ENCODE measurements at places on chromosomes 2 and 18.
A peak's percentile ranks its signal among the peaks of the same experiment; 100 is the strongest.

DNA sequence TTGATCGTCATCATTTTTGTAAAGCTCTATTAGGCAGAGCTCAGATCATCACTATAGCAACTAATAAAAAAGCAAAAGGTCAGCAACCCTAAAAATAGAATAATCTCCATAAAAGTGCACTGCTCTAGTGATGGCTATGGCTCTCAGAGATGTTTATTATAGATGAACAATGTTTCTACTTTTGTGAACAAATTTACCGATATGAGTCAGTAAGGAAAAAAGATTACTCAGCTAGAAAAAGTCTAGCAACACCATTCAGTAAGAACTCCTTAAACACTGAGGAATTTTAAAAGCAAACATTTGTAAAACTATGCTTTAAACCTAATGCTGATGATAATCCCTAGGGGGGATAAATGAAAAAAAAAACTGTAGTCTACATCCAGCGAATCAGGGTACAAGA is 69.6 kb downstream of the ACVR1C start:
- no peak for DNase-seq
- no peaks in the 10 kb centered on the region for H3K27me3 ChIP-seq
- no peaks in the 10 kb centered on the region for H3K4me1 ChIP-seq
- H3K36me3 ChIP-seq = no peaks in the 10 kb centered on the region
- H3K4me3 ChIP-seq = no peak overlapping the region

DNA sequence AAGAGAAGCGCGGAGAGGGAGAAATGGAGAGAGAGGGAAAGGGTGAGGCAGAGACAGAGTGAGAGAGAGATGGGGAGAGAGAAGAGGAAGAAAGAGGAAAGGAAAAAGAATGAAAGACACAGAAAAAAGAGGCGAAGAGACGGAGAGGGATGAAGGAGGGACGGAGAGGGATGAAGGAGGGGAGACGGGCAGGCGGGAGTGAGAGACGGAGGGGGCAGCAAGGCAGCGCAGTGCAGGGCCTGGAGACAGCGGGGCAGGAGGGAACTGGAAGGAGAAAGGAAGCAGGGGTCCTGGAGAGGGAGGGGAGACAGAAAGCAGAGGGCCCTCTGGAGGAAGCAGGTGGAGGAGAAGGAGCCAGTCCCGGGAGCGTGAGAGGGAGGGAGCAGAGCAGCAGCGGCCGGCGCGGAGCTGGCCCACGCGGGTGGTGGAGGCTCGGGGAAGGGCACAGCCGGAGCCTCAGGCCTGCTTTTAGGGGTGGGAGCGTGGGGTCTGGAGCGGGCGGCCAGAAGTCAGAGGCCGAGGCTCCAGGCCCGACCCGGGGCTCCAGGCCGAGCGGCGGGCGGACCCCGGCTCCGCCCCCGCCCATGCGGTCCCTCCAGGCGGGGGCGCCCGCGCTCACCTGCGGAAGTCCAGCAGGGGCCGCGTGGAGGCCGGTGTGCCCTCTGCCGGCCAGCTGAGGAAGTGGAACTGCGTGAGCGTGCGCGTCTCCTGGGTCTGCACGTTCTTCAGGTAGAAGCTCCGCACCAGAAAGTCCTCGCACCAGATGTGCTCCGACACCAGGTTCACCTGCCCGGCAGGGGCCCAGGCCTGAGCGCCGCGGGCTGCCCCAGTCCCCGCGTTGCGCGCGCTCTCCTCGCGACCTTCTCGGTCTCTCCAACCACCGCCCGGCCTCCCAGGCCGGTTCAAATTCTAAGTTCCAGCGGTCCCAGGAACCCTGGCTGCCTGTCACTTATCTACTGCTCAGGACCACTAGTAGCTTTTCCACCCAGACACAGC is 14.5 kb downstream of the PTPRN start:
- H3K27ac ChIP-seq = peak overlapping the region; percentile 90
- no peaks in the 10 kb centered on the region for H3K36me3 ChIP-seq
- peaks cover 15% of the 10 kb centered on the region for H3K4me1 ChIP-seq
- DNase-seq = peak; percentile 52
- peaks cover 9% of the 10 kb centered on the region for H3K27me3 ChIP-seq
- peak overlapping the region; percentile 78 for H3K4me3 ChIP-seq

- no peaks in the 10 kb centered on the region for H3K36me3 ChIP-seq
- H3K27me3 ChIP-seq = no peaks in the 10 kb centered on the region
- peaks cover 39% of the 10 kb centered on the region for H3K4me1 ChIP-seq
- peak overlapping the region; percentile 1 for H3K27ac ChIP-seq
These were observed 198.6 kb upstream of the CWC22 start for GRCh38 chr2:180205621-180206235.

- H3K27me3 ChIP-seq = no peaks in the 10 kb centered on the region
- H3K4me3 ChIP-seq = no peak overlapping the region
- H3K36me3 ChIP-seq = no peaks in the 10 kb centered on the region
These were observed 39.6 kb downstream of the EMX1 start for GRCh38 chr2:72956936-72957335.

DNA sequence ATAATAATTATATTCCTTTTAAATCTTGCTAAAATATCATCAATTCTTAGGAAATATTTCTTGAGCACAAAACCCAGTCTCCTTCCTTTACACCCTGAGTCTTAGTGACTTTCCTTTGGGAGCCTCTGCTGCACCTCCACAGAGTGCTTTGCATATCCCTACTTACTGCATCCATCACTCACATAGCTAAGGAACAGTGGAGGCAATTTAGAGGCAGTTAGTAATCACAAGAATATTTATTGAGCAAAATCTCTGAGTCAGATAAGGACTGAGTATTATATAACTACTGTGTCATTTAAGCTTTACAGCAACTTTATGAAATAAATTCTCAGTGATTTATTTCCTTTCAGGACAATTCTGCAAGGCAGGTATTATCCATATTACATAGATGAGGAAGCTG is 327.7 kb downstream of the TMX3 start:
- H3K4me3 ChIP-seq = no peak overlapping the region
- H3K27ac ChIP-seq = no peak overlapping the region
- H3K27me3 ChIP-seq = no peaks in the 10 kb centered on the region

DNA sequence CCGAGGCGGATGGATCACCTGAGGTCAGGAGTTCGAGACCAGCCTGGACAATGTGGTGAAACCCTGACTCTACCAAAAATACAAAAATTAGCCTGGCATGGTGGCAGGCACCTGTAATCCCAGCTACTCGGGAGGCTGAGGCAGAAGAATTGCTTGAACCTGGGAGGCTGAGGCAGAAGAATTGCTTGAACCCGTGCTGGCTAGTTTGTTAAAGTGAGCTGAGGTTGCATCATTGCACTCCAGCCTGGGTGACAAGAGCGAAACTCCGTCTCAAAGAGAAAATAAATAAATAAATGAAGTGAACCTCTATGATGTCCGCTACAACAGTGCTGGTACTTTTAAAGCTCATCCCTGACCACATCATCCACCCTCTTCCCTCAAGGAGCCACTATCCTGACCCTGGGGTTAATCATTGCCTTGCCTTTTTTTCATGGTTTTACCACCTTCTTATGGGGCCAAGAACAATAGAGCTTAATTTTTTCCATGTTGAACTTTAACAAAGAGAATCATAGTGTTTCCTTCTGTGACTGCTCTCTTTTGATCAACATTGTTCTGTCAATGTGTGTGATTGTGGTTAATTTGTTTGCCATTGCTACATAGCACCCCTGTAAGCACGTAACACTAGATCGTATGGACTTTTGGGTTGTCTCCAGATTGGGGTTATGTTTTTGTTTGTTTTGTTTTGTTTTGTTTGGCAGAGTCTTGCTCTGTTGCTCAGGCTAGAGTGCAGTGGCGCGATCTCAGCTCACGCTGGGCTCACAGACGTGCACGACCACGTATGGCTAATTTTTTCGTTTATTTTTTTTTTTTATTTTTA is 17.1 kb upstream of the ATRAID start:
- H3K36me3 ChIP-seq = peaks cover 9% of the 10 kb centered on the region
- H3K4me3 ChIP-seq = no peak overlapping the region
- H3K27me3 ChIP-seq = no peaks in the 10 kb centered on the region
- no peaks in the 10 kb centered on the region for H3K4me1 ChIP-seq

DNA sequence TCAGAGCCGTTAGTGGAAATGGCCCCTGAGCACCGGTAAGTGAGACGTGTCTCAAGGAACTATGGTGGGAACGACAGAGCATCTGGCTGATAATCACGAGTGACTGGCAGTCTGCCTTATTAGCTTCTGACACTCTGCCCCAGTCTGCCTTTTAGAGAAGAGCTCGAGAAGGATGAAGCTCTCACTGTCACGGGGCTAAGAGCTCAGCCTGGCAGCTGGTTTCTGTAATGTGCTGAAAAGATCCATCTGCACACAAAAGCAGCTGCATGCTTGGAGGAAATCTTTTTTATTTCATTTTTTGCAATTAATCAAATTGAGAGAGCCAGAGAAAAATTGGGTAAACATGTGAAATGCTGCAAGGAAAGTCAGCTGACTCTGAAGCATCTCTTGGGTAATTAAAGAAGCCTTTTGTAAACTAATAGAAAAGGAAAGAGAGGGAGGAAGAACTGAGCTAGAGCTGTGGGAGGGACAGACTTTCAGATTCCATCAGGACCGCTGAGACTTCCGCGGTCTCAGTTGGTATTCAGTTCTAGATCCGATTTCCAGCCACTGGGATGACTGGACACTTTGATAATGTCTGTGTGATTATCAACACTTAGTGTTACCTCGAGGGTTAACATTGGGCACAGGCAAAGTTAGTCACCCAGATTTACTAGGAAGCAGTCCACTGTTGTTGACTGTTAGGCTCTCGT is 24.4 kb downstream of the MBP start:
- H3K4me1 ChIP-seq = peaks cover 90% of the 10 kb centered on the region
- no peak overlapping the region for H3K4me3 ChIP-seq
- H3K27ac ChIP-seq = peak overlapping the region; percentile 41
- H3K27me3 ChIP-seq = no peaks in the 10 kb centered on the region
- H3K36me3 ChIP-seq = no peaks in the 10 kb centered on the region

GRCh38 chr2:26723991-26724750 is 31.6 kb downstream of the KCNK3 start:
- H3K36me3 ChIP-seq = no peaks in the 10 kb centered on the region
- H3K4me1 ChIP-seq = peaks cover 64% of the 10 kb centered on the region
- no peaks in the 10 kb centered on the region for H3K27me3 ChIP-seq
- no peak for DNase-seq

- no peak for DNase-seq
- H3K36me3 ChIP-seq = no peaks in the 10 kb centered on the region
- H3K4me1 ChIP-seq = peaks cover 11% of the 10 kb centered on the region
- no peak overlapping the region for H3K27ac ChIP-seq
- no peak overlapping the region for H3K4me3 ChIP-seq
These were observed 120.8 kb downstream of the CRIM1 start for GRCh38 chr2:36476411-36476810.

DNA sequence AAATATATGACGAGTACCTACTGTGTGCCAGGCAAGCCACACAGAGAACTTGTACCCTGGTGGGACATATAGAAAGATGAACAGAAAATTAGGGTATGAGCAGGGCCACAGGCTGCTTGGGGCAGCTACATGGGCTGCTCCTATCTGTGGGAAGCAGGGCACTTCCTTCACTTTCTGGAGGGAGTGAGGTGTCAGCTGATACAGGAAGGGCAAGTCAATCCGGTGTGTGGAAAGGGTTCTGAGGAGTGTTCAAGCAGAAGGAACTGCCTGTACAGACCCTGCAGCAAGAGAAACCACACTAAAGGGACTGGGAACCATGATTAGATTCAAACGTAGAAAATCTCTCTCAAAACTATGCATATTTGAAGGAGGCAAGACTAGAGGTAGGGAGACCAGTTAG is 58.6 kb upstream of the BCL11A start:
- no peaks in the 10 kb centered on the region for H3K4me1 ChIP-seq
- H3K27me3 ChIP-seq = no peaks in the 10 kb centered on the region

GRCh38 chr18:55444536-55444935 is 143.5 kb downstream of the TCF4 start:
- no peak overlapping the region for H3K4me3 ChIP-seq
- DNase-seq = no peak
- H3K4me1 ChIP-seq = no peaks in the 10 kb centered on the region
- H3K36me3 ChIP-seq = no peaks in the 10 kb centered on the region

DNA sequence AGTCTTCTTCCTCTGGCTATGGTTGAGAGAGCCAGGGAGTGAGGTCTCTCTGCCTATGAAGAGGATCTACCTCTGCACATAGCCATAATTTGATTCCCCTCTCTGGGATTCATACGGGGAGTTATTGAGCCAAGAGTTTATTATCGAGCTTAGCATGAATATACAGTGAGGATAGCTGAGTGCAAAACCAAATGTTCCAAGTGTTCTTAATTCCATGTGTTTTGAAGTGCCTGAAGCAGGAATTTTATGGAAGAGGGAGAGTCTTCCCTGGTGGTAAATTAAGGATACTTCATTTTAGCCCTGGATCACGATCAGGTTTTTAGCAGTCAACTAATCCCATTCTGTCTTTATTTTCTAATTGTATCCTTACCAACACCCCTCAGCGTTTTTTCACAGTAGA is 270.6 kb downstream of the C1D start:
- no peaks in the 10 kb centered on the region for H3K4me1 ChIP-seq
- no peaks in the 10 kb centered on the region for H3K27me3 ChIP-seq
- no peak overlapping the region for H3K4me3 ChIP-seq
- DNase-seq = no peak
- H3K27ac ChIP-seq = no peak overlapping the region

- H3K36me3 ChIP-seq = no peaks in the 10 kb centered on the region
- DNase-seq = no peak
- no peak overlapping the region for H3K27ac ChIP-seq
- H3K4me3 ChIP-seq = no peak overlapping the region
These were observed 43.4 kb upstream of the ASB18 start for GRCh38 chr2:236307641-236308040.

- no peaks in the 10 kb centered on the region for H3K36me3 ChIP-seq
- H3K27ac ChIP-seq = peak overlapping the region; percentile 80
- no peak for DNase-seq
- H3K4me1 ChIP-seq = no peaks in the 10 kb centered on the region
- no peak overlapping the region for H3K4me3 ChIP-seq
These were observed 45.3 kb upstream of the SPAG16 start for GRCh38 chr2:213238753-213239495.

- H3K4me3 ChIP-seq = no peak overlapping the region
- H3K4me1 ChIP-seq = peaks cover 10% of the 10 kb centered on the region
- no peak overlapping the region for H3K27ac ChIP-seq
- DNase-seq = no peak
These were observed 15.8 kb upstream of the PRSS56 start for GRCh38 chr2:232504438-232504837.

DNA sequence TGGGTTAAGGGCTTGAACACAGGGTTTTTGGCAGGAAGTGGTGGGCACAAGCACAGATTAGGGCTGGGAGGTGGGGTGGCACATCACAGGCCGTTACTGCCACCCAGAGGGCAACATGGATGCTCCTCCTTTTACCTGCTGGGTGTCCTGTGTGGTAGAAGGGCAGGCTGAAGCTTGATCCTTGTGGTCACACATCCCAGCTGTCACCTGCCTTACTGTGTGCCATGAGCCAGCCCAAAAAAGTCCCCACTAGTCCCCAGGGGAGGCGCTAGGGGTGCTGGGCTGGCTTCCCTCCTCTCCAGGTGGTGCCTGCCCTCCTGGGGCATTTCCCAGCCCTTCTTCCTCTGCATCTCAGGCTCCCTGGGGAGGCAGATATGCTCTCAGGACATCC is 50.5 kb upstream of the ALPP start:
- H3K4me1 ChIP-seq = peaks cover 23% of the 10 kb centered on the region
- H3K27ac ChIP-seq = no peak overlapping the region
- DNase-seq = no peak
- H3K4me3 ChIP-seq = no peak overlapping the region

All from esophagus squamous epithelium (tissue), 5 donors.